ENCODE measurements at places on chromosomes 3 and 15.

GRCh38 chr3:52052831-52053306, 3.5 kb downstream of the DUSP7 start:
- peak; percentile 76 for DNase-seq

DNA sequence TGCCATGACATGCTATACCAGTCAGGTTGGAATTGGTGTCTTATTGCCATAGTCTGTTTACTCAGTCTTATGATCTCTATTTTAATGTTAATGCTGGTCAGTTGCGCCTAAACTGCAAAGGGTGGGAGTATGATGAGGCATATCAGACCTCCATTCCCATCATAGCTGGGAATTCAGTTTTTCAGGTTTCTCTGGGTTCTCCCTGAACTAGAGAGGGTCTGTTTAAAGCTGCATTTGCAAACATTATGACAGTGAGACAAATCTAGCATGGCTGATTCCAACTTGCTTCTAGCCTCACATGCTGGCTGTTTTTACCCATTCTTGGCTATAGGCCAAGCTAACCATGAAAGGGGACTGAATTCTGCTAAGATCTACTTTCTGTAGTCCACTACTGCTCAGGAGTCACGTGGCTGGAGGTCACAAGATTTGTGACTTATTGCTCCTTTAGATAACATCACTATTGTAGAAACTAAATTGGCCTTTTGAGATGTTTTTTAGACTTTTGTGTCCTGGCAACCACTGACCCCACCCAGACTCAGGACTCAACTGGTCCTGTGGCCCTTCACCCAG, 96.5 kb downstream of the TGFBR2 start:
- no peak for DNase-seq

DNA sequence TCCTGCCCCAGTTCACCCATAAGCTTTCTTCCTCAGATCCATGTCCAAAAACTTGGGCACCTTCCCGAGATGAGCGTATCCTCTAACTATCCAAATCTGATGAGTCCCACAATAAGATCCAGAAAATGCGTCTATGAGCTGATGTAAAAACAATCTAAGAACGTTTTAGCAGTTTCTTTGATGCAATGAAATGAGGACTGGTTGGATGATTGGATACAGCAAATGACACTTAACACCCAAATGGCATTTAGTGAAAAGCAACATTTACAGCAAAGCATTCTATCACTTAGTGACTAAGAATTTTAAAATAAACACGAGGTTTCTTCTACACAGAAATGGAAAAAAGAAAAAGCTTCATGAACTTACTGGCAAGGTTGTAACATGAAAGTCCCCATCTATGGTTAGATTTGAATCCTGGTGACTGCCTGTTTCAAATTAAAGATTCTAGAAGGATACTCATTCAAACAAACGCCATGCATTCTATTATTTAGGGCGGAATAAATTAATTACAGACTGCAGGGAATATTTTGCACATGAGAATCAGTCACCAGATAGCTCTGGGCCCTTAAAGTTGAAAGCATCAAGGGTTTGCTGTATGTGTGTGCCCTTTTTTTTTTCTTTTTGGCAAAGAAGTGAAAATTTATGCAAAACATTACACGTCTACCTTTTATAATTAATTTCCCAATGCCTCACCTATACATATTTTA, 598.6 kb downstream of the FOXP1 start:
- no peak for DNase-seq

DNA sequence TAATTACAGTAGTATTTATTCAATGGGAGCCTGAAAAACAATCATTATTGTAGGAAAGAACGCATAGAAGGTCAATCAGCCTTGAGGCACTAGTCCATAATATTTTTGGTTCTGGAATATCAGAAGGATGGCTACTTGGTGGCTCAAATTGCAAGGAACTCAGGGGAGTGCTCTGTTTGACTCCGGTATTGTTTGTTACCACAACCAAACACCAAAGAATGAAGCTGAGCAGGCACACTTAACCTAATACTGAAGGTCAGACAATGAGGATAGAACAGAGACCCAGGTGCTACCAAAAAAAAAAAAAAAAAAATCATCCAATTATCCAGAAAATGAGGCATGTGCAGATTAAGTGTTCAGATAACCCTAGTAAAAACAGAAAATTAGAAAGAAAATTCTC, 11.1 kb upstream of the SATB1 start:
- DNase-seq = no peak

GRCh38 chr3:17232442-17232841, 347.7 kb downstream of the PLCL2 start:
- no peak for DNase-seq

- peak; percentile 76 for DNase-seq
Measured at GRCh38 chr3:71444028-71444860, 139.3 kb downstream of the FOXP1 start.

DNA sequence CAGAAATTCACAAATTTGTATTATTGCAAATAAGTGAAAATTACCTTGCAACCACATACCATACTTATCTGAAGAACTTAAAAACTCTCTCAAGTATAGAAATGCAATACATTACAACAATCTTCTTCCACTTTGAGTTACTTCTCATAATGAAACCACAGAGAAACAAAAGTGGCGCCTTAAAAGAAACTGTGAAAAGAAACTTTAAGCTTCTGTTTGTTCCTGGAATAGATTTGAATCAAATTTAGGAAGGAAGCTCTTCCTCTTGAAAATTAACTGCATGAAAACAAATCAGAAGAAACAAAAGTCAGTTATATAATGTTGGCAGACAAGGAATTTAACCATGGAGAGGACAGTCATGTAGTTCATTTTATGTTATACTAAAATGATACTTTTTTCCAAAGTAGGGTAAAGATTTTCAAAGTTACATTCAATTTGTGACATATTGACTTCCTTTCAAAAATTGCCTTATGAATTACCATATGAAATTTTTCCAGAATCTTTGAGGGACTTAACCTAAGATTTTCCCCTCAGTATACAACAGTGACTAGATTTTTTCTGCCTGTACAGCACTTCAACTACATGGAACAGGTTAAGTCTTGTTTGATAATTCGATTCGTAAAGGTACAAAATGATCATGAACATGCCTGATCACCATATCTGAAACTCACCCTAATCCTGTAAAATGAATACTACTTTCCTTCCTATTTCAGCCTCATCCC, 57.6 kb upstream of the TNFSF10 start:
- no peak for DNase-seq

DNA sequence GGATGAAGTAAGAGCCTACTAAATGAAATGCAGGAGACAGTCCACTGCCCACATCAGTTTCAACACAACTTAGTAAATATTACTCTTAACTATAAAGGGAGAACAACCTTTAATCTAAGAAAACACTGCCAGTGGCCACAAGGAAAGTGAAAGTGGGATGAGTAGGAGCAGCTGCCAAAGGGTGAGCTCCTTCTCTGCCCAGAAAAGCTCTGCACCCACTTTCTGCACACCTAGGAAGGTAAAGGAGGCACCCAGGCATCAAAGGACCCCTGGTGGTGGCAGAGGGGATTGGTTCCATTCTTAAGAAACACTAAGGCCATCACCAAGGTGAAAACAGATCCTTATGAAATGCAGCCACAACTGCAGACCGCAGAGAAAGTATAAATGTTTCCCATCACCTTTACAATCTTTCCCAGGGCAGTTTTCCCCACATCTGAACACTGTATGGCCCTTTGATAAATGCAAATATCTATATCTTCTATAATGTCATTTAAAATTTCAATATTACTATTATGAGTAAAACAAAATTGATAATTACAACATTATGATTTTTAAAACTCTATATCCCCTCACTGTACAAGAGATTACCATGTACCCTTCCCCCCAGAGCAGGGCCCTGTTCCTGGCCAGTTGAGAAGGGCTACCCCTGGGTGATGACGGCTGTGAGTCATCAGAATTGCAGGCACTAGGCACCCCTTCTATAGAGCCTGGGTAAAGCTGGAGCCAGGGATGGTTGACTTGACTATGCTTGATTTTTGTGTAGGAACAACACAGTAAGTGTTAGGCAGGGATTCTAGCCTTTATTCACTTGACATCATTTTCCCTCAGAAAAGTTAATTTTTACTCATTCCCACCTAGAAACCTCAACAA, 92.0 kb downstream of the SNRK start:
- no peak for DNase-seq

DNA sequence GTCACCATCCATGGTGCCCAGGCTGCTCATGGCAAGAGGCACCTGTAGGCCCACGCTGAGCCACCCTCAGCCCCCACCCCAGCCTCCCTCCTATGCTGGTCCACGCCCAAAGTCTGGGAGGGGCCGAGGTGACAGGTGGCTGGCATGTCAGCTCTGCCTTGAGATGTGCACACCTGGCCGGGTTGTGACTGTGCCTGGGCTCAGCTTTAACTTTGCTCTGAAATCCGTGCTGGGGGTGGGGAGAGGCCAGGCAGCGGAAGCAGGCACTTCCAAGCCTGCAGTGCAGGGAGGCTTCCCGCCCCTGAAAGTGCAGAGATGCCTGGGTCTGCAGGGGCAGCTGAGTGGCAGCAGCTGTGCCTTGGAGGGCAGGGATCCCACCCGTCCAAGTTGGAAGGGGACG, 1124.8 kb downstream of the SI start:
- no peak for DNase-seq

- DNase-seq = no peak
Measured at GRCh38 chr3:42488687-42489086, 13.8 kb upstream of the VIPR1 start.

DNA sequence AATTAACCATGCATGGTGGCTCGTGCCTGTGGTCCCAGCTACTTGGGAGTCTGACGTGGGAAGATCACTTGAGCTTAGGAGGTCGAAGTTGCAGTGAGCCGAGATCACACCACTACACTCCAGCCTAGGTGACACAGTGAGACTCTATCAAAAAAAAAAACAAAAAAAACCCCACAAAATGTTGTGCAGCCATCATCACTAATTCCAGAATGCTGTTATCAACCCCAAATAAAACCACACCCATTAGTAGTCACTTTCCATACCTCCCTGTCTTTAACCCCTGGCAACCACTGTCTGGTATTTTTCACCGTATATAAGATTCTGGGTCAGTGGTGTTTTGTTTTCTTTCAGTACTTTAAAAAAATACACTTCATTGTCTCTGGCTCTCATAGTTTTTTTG, 16.6 kb downstream of the HMCES start:
- DNase-seq = no peak

DNA sequence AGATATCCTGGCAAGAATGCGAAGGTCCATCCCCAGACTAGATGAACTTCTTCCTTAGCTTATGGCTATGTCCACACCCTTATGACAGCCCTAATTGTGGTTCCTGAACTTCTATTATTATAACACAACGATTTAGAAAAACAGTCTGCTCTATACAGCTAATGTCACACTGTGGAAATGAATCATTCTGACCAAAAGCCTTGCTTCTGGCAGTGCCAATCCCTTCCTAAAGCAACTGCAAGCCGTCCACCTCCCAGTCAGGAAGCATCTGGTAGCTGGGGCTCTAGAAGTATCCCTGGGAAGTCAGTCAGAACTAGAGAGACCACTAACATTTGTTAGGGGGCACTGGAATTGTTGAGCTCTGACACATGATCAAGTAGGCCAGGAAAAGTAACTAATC, 45.0 kb downstream of the MYO5A start:
- DNase-seq = no peak

All from H4 (cell line).